ENCODE measurements at places on chromosomes 5 and 9.

DNA sequence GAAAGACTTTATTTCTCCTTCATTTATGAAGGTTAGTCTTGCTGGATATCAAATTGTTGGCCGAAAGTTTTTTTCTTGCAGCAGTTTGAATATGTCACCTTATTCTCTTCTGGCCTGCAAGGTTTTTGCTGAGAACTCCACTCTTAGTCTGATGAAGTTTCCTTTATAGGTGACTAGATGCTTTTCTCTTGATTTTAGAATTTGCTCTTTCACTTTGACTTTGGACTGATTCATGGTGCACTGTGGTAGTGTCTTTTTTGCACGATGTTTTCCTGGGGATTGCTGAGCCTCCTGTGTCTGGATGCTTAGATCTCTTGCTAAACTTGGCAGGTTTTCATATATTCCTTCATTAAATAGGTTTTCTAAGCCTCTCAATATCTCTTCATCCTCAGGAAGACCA lies 12.4 kb downstream of the AHRR start:
- DNase-seq, result no peak

DNA sequence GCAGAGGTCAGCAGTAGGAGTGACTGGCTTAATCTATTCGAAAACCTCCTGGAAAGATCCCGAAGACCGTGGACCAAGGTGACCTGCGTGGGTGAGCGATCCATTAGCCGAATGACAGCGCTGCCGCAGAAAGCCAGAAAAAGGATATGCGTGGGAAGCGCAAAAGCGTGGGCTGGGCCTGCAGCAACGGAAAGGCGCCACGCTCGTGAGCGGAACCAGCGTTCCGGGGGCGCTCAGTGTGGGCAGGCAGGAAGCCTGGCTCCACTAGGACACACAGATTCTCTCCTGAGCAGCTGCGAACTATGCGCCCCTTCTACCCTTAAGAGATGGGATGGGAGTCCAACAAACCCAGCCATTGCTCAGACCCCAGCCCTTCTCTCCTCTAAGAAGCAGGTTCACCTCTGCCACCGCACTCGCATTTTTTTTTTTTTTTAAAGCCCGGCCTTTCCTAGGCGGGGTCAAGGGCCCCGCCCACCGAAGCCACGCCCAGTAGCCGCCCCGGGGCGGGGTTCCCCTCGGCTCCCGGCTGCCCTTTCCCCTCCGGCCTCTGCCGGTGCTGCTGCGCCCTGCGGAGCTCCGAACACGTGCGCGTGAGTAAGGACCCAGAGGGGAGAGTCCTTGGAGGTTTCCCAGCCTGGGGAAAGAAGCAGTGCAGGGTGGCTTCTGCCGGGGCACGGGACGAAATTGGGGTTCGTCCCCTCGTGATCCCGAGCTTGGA lies 19.8 kb upstream of the MATR3 start:
- peak; percentile 89 for DNase-seq

DNA sequence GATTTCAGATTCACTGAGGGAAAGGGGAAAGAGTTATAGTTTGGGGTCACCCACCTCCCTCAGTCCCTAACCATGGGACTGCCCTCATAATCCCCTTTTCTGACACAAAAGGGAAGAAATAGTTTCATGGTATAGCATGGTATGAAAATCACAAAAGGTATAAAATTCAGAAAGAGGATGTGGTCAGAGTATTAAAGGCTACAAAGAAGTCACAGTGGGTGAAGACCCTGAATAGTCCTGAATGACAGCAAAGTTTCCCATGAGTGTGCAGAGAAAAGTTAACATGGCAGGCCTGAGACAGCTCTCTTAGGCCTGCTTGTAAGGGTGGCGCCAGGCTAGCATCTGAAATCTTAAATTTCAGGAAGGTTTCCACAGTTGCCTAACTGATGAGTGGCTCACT lies 290.6 kb upstream of the ZNF608 start:
- no peak for DNase-seq

DNA sequence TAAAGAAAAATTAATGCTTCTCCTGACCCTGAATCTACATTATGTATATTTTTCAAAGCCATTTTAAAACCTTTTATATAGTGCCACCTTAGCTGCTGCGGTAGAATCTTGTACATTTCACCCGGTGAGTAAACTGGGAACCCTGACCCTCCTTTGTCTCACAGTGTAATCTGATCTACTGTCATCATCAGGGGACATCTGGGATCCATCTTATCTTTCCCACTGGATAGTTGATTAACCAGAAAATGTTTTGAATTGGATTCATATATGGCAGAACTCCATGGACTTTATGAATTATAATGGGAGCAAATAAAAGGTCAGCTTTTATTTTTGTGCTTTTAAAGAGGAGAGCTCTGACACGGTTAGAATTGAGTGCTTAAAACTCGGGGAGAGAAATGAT lies 95.0 kb downstream of the ADAMTSL1 start:
- peak; percentile 34 for DNase-seq

DNA sequence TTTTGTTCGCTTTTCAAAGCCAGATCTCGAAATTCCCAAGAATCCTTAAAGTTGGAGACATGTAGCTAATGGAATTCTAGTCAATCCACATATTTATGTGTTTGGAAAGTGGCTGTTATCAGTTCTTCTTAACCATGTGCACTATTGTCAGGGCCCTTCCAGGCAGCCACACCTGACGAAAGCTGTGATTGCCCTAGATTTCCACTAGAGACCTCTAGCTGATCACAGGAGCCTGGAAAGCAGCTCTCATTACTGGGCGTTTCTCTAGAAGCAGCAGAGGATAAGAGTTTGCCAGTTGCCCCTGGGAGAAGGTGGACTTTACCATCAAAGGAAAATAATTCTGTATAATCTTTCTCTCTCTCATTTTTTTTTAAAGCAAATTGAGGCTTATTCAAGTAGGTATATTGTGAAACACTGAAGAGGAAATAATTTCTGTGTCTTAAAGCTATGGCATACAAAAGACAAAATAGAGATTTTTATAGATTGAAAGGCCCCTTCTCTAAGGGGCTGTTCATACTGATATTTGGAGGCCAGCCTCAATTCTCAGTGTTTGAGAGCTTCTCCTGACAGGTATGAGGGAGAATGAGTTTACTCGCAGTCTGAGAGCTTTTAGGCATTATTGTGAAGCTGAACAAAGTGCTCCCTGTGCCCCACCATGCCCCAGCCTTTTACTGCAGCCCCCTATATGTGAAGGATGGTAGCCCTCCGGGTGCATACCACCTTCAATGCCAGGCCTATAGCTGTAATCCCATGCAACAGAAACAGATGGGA lies 405.4 kb upstream of the ACTBL2 start:
- peak; percentile 83 for DNase-seq

DNA sequence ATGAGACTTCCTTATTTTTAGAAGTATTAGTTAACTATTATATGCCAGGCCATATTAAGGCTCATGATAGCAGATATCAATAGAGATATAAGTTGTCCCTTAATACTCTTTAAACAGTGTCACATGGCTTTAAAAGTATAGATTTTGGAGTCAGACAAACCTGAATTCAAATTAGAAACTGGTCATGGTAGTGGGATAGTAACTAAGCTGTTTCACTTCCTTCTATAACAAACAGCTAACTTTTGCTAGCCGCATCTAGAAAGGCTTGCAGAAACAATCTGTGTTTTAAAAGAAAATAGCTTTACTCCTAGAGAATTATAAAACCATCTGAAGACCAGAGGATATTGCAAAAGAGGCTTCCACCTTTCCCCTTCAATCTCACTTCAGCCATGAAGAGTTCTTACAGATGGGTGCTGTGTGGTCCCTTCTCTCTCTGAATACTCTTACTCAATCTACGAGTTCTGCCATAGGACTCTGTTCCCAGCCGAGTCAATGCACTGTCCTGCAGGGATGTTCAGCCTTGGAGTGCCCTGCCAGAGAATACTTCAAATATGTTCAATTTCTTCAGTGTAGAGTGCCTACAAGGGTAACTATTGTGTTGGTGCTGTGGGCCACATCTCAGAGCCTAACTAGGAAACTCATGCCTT lies 810.2 kb downstream of the EFNA5 start:
- DNase-seq, result no peak

DNA sequence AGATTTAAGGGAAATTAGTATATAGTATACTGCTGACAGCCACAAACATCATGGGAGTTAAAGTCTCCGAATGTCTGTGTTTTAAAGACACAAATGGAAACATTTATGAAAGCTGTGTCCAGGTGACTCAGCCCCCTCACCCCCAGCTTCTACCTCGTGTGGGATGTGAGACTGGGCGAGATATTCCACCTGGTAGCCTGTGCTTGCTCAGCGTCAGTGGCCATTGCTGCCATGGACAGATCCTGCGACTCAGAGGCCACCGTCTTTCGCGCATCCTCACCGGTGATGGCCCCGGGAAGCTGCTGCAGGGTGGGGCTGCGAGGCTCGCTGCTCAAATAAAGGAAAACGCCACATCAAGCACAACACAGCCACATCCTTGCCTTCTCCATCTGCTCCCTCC lies 31.2 kb upstream of the EXOC3 start:
- DNase-seq, result no peak

DNA sequence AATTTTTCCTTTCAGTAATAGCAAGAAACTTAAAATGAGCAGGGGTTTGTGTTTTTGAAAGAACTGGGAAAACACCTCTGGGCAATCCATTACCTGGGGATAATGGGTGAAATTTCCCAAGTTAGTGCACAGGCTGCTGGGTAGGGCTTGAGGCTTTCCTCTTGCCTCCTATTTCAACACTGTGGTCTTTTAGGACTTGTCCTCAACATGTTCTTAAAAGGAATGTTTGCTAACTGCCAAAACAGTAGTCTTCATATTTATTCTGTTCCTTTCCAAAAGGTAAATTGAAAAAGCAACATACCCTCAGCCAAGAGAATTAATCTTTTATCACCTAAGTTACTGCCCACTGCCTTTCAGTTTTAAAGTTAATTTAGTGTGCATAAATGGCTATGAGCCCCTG lies 158.3 kb upstream of the CCDC152 start:
- no peak for DNase-seq

DNA sequence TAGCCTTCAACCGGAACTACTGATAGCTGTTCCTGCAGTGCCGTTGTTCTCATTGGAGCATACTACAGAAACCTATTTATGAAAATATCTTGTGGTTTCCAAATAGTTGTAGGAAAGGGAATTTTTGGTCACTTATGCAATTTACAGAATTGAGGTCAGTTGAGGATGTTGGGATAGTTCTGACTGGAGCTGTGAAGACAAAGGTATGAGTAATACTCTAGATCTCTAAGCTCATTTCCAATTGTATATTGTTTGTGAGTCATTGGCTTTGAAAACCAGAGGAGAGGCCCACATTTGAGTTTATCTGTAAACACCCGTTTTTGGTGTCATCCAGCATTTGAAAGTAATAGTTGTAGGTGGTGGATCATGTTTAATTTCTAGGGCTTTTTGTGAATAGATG lies 561.3 kb upstream of the WWC1 start:
- DNase-seq, result peak; percentile 93

- DNase-seq, result no peak
These were observed 363.9 kb downstream of the KDM4C start for GRCh38 chr9:7121664-7122063.

- no peak for DNase-seq
These were observed 42.9 kb upstream of the RNF130 start for GRCh38 chr5:180114304-180115003.

DNA sequence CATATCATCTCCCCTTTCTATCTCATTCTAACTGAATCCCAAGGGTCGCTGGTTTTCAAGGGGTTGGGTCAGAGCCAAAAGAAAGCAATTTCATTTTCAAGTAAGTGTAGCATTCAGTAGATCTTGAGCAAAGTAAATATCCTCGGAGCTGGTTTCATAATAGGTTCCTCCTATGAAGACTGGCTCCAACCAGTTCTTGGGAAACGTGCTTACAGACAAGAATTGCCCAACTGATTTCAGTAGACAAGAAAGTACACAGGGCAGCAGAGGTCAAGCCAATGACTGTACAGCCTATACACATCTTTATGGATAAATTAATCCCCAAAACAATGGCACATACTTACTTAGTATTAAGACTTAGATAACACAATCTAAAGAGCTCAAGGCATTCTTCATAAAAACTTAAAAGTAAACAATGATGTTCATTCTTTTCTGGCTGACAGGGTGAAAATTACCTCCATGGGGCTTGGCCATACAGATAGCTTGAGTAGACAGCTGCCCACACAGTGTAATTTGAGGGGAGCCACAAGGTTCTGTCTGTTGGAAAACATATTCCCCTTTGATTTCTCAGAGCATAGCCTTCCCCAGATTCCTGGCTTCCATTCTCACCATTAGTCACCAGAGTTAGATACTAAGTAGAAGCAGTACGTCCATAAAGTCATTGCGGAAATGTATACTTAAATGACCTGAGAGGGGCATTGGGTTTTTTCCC lies 163.9 kb downstream of the ARRDC3 start:
- peak; percentile 84 for DNase-seq

DNA sequence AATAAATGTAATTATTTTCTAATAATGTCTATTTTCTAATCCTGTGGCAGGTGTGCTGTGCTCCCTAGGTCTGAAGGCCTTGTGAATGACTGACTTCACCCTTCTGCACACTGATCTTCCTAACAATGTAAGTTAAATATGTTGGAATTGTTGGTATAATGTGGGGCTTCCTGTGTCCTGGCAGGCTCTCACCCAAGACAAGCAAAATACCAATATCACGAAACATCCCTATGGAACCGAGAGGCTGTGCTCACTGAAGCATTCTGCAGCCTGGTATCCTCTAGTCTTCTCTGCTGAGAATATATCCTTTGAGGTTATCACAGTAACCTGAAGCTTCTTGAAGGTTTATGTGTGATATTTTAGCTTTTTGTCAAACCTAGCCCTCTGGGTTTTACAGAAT lies 159.4 kb downstream of the GABRB2 start:
- DNase-seq, result no peak

DNA sequence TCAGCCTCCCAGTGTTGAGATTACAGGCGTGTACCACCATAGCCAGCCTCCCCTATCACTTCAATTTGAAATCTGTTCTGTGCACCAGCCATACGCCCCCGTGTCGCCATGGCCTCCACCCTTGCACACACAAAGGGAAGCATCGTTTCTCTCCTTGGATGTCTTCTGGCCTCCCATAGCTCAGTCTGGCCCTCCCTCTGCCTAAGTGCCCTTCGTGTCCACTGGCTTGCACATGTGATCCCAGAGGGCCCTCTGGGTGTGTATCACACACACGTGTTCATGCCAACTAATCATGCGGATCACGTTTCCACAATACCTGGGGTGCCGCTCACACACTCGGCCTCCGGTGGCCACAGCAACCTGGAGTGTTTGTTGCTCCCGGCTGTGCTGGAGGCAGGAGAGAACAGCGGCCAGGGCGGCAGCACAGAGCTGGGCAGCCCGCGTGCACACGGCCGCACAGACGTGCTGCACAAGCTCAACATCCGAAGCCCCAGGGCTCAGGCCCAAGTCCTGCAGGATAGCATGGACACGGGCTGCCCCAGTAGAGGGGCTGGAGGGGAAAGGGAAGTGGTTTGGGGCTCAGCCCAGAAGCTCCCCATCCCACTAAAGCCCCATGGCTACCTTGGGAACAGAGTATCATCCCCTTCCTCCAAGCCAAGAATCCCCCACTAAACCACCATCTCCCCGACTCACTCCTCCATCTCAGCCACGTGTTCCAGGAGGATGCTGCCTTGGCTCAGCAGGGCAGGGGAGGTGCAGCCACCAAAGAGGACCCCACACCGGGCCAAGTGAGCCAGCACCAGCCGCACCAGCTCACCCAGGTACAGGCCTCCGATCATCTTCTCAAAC lies 10.9 kb downstream of the HK3 start:
- no peak for DNase-seq
